EH (cell line): ENCODE measurements at places on chromosomes 13 and 19.

GRCh38 chr19:11196406-11197287, 698 bp downstream of the KANK2 start:
- peak; percentile 59 for DNase-seq

DNA sequence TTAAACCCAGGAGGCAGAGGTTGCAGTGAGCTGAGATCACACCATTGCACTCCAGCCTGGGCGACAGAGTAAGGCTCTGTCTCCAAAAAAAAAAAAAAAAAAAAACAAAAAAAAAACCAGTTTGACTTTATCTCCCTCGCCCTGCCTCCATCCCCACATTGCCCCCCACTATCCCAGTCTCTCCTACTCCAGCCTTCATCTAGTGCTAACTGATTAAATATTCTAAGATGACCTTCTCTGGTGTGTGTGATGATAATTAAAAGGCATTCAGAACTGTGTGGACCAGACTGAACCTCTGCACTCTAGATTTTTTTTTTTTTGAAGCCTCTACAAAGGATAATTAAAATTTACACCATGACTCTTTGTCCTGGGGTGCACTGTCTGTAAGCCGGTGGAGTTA, 6.0 kb upstream of the DLL3 start:
- DNase-seq, result no peak

GRCh38 chr13:87942205-87942604, 271.0 kb downstream of the SLITRK5 start:
- no peak for DNase-seq

DNA sequence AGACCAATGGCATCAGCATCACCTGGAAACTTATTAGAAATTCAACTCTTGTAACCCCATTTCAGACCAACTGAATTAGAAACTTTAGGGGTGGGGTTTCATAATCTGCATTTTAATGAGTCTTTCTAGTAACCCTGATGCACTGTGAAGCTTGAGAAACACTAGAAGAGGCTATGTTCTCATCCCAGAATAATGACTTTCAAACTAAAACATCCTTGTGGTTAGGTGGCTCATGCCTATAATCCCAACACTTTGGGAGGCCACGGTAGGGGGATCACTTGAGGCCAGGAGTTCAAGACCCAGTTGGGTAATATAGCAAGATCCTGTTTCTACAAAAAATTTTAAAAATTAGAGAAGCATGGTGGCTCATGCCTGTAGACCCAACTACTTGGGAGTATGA, 402.4 kb downstream of the DLEU7 start:
- peak; percentile 16 for DNase-seq

GRCh38 chr13:113361406-113361805, 2.5 kb downstream of the GRTP1 start:
- no peak for DNase-seq

DNA sequence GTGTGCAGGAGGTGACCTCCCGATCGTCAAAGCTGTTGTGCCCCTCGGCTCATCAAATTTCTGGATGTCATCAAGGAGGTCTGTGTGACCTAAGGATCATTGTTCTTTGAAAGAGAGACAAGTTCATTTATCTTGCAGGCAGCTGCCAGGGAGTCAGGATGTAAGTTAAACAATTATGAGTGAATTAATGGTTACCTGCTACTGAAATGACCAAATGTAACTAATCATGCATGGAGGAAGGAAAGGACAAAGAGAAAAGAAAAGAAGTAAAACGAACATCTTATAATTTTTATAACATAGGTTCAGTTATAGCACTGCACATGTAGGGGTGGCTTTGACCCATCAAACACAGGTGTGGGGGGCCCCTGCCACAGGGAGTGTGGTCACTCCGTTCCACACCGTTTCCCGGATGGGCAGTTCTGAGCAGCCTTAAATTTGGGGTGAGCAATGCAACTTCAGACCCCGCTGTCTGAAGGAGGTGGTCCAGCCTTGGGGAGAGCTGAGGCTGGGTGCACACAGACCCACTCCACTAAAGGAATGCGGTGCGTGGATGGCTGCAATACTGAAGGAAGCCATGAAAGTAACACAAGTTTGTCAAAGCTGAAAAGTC, 5.3 kb downstream of the CD22 start:
- no peak for DNase-seq

- DNase-seq, result no peak
Measured at GRCh38 chr13:40981949-40982348, 37.2 kb downstream of the ELF1 start.

- no peak for DNase-seq
Measured at GRCh38 chr13:50797091-50797490, 46.4 kb downstream of the DLEU7 start.

DNA sequence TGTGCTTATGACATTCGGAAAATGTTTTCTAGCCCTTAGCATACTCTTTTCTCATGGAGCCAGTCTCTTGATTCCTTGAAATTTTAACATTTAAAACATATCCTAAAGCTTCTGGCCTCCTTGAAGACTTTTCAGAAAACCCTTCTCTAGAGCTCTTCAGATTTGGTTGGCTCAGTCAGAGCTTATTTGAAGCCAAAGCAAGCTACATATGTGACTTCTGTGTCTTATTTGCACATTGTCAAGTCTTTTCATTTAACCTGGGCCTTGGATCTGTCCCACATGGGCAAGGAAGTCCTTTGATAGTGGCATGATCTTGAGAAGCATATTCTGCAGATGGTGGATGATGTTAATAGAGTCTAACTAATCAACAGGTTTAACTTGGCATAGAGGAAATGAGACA, 116.5 kb downstream of the LACC1 start:
- no peak for DNase-seq

- DNase-seq, result no peak
Measured at GRCh38 chr19:6518145-6518911, 12.5 kb upstream of the TNFSF9 start.

- DNase-seq, result no peak
Measured at GRCh38 chr19:14477418-14478112, 2.4 kb upstream of the PTGER1 start.

- DNase-seq, result no peak
Measured at GRCh38 chr19:19587771-19588170, 30.7 kb downstream of the PBX4 start.
